ENCODE measurements at places on chromosomes 1 and 21.

GRCh38 chr1:12407050-12407961, 177.5 kb downstream of the VPS13D start:
- DNase-seq = no peak

DNA sequence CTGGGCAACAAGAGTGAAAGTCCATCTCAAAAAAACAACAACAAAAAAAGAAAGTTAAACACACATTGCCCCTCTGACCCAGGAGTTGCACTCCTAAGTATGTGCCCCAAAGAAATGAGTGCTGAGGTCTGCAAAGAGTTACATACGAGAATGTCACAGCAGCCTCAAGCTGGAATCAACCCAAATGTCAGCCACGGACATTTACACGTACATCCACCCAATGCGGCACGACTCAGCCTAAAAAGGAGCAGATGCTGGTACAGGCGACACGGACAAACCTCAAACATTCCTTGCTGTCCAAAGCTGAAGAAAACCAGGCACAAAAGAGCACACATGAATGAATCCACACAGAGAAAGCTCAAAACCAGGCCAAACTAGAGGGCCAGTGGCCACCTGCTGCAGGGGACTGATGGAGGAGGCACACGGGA, 46.8 kb upstream of the ECE1 start:
- DNase-seq = no peak

DNA sequence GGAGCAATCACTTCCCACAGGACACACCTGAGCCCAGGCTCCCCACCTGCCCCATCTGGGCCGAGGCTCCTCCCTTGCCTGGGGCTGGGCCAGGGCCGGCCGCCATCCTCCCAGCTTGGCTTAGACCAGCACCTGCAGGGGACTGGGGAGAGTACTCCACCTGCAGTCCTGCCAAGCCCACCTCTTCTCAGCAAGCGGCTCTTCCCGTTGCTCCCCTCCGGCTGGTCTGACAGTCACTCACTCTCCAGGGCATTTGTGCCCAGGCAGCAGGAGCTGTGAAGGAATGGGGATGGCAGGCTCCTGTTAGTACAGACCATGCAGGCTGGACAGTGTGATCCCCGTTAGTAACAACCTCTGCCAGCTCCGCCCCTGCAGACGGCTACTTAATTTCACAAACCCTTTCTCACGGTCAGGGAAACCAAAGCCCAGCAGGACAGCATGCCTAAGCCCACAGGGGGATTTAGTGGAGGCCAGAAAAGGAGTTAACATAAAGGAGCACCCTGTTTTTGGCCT, at the start of gene FYB2:
Gene FYB2 (minus strand): TSS at position 18 of the 513 bp plus-strand sequence. CDS start 114 bp downstream, outside the sequence.
- DNase-seq = no peak

- no peak for DNase-seq
Measured at GRCh38 chr1:204390751-204391466, 20.7 kb downstream of the PPP1R15B start.

- DNase-seq = no peak
Measured at GRCh38 chr1:11765661-11766428, 3.9 kb downstream of the C1orf167 start.

DNA sequence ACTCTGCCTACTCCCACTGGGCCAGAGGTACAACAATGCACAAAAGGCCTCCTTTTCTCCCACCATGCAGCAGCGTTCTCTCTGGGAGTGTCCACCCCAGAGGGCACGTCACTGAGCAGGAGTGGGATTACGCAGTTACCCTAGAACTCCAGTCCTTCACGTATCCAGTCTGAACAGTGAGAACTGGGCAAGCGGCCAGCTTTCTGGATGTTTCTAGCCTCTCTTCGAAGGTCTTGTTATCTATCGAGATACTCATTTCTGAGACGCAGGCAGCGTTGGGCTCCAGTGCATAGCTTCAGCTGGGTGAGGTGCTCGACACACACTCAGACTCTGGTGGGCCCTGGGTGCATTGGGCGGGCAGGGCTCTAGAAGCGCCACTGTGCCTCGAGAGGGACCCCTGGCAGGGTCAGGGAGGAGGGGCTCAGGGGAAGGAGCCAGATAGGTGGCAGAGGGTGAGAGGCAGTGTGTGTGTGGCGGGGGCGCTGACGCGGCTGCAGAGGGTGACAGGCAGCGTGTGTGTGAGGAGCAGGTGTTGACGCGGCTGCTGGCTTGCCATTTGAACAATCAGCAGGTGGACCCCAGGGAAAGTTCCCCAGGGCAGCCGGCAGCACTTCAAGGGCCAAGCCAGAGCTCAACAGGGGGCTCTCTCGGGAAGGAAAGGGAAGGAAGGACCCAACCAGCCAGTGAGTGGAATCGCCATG, 27.9 kb downstream of the PRDM15 start:
- DNase-seq = no peak

- no peak for DNase-seq
Measured at GRCh38 chr21:33914188-33914587, 1.4 kb downstream of the ATP5PO start.

- DNase-seq = no peak
Measured at GRCh38 chr1:190212450-190212849, 265.2 kb downstream of the BRINP3 start.

GRCh38 chr21:38771536-38771935, 34.2 kb upstream of the ETS2 start:
- DNase-seq = no peak

DNA sequence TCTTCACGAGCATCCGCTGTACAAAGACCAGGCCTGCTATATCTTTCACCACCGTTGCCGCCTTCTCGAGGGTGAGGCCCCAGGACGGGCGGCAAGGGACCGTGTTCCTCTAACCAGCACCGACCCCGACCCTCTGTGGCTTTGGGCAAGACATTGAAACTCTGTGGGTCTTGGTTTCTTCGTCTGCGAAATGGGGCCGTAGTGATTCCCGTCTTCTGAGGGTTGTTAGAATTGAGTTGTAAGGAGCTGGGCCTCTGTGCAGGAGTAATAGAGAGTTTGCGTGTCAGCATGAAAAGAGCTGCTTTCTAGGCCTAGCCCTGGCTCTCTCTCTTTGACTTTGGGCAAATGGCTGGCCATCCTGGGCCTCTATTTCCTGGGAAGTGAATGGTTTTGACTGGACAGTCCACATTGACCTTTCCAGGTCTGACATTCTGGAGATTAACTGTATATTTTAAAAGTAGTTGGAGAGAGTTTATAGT, 591 bp downstream of the MRPL37 start:
- DNase-seq = peak; percentile 12

DNA sequence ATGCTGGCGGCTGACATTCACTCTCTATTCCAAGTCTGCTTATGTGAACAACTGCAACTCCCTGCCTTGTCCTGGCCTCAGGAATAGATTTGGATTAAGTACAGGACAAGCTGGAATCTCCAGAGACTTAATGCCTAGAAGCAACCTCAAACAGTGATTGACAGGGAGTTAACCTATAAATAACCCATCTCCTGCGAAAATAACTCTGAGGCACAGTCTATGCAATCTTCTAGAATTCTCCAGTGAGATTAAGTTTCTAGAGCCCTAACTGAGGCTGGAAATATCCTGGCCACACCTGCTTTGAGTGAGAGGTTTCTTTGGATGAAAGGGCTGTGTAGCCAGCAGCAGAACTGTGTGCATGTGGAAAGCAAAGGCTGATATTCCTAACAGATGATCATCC, 25.3 kb upstream of the ATP1A1 start:
- DNase-seq = no peak

GRCh38 chr1:24903560-24903954, 26.5 kb downstream of the RUNX3 start:
- no peak for DNase-seq

DNA sequence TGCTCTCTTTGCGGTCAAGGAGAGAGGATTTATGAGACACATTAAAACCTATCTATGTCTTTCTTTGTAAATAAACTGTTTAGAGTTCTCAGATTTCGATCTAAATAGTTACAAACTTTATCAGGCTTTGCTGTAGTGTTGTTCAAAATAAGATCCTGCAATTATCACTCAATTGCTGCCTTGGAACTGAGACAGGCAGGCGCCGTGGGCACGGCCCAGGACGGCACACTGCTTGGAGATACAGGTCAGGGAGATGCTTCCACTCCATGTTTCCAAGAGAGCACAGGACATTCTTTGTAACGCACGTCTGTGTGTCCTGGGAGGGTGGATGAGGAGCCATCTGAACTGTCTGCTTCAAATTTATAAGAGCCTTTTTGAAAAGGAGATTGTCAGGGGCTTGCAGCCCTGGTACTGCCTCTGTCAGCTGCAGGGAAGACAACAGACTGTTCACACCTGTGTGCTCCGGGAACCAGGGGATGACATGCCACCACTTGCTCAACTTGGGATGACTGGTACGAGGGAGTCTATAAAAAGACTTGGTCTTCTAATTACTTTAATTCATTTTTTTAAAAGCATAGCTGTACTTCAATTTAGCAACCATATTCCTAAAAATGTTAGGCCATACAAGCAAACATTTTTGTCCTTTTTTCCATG, 472.9 kb upstream of the RUNX1 start:
- DNase-seq = no peak
